ENCODE measurements at places on chromosomes 5 and 9. TPM values are rescaled to one million over a fixed set of nuclear protein-coding genes. Genes with fewer than 3 reads are reported as not detected.

The EXOSC3 gene
- total RNA-seq = 67.8 TPM

The CCIN gene
- total RNA-seq = 0.17 TPM

The DMRT3 gene
- total RNA-seq = not detected

The ANKRD18A gene
- 5.0 TPM for total RNA-seq

The FOXD4 gene
- 0.20 TPM for total RNA-seq

The FBP2 gene
- not detected for total RNA-seq

The FOXD4L5 gene
- total RNA-seq = 0.32 TPM

The CDKN2AIPNL gene
- total RNA-seq = 22.4 TPM

The LIX1 gene
- total RNA-seq = not detected

The TEX48 gene
- total RNA-seq = 1.1 TPM

The SLC6A18 gene
- total RNA-seq = not detected

The THBS4 gene
- total RNA-seq = 0.73 TPM

The CCNO gene
- total RNA-seq = not detected

The TNC gene
- total RNA-seq = 0.05 TPM

The PLCXD3 gene
- not detected for total RNA-seq

The CDH9 gene
- not detected for total RNA-seq

The PCDHGB7 gene
- total RNA-seq = 0.07 TPM

The TJP2 gene
- total RNA-seq = 25.9 TPM

The SHISAL2B gene
- not detected for total RNA-seq

The PCDH1 gene
- total RNA-seq = not detected

The ANKRD20A1 gene
- 1.1 TPM for total RNA-seq

The HAVCR2 gene
- total RNA-seq = 215 TPM

The ADRB2 gene
- total RNA-seq = 0.81 TPM

The GMCL2 gene
- not detected for total RNA-seq

The ACTBL2 gene
- total RNA-seq = not detected

The SOX30 gene
- 0.12 TPM for total RNA-seq

The GPRIN1 gene
- 2.6 TPM for total RNA-seq

The FAM200C gene
- total RNA-seq = 0.51 TPM
